ENCODE measurements at places on chromosomes 2 and 18. TPM values are rescaled to one million over a fixed set of nuclear protein-coding genes. Genes with fewer than 3 reads are reported as not detected.

EVA1A gene
- not detected for total RNA-seq

RNU2-63P gene
- total RNA-seq: 8.9 TPM

GRCh38 chr2:97983698-97984097, 12.1 kb downstream of the TMEM131 start:
- DNase-seq: no peak

DNA sequence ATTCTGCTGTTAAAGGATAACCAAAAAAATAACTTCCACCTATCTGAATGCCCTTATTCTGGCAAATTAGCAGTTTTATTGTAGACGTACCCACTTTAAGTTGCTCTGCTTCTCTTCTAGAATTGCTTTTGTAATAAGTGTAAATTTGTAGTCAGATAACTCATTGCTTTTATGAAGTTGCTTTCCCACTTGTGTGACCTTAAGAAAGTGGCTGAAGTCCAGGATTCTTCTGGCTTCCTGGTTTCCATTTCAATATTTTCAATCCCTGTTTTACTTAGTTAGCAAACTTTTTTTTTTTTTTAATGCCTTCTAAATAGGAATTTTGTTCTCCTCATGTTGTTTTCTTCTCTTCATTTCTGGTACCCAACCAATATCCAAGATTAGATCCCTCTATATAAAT, 59.8 kb downstream of the GLS start:
- no peak for DNase-seq

GRCh38 chr2:200498402-200499162, 11.3 kb downstream of the KCTD18 start:
- DNase-seq: no peak

DNA sequence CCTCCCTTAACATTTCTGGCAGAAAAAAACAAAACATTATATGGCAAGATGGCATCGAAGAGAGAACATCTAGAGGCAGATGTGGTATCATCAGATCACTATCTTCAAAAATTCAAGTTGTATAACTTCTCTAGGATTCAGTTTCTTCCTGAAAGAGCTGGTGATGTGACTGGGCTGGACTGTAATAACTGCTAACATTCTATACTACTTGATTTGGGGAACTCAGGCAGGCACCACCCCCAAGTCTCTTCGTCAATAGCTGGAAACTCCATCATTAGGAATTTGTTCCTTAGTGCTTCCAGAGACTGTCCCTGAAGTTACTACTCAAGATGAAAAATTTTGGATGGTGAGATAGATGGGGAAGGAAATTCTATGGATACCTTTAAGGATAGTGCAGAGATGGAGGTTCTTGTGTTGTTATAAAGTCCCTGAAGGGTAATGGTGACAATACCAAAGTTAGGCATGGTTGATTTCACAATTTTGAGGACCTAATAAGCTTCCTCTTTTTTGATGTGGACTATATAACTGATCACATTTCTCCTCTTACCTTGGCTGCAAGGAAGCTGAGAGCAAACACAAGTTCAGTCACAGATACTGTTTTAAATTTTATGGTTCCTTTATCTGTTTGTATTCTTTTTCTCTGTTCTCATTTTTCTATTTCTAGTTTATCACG, 59.1 kb upstream of the PGAP1 start:
- DNase-seq: no peak

DNA sequence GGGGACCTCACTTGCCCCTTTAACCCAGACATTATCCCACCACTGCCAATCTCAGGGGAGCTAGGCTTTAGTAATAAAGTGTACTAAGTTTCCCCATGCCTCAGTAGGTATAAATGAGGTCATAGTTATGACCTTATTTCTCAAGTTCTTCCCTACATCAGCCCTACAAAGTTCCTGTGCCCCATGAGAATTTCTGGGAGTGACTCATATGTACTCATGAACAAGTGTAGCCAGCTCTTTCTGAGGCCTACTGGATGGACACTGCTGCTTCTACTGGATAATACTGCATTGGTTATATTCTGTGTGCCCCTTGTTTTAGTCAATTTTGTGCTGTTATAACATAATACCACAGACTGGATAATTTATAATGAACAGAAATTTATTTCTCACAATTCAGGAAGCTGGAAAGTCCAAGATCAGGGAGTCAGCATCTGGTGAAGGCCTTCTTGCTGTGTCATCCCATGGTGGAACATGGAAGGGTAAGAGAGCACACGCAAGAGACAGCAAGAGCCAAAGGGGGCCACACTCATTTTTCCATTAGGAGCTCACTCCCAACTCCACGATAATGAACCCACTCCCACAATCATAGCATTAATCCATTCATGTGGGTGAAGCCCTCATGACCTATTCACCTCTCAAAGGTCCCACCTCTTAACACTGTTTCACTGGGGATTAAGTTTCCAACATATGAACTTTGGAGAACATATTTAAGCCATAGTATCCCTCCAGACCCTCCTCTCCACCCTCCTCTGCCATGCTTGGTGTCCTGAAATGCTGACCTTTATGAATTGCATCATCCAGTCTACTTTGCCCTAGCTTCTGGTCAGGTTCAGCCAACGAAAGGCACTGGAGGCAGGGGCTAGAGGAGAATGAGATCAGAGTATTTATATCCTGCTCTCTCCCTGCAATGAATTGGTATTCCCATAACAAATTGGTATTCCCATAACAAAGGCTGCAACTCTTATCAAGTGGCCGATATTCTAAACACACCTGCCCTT, 25.4 kb upstream of the ST3GAL5 start:
- DNase-seq: no peak

DNA sequence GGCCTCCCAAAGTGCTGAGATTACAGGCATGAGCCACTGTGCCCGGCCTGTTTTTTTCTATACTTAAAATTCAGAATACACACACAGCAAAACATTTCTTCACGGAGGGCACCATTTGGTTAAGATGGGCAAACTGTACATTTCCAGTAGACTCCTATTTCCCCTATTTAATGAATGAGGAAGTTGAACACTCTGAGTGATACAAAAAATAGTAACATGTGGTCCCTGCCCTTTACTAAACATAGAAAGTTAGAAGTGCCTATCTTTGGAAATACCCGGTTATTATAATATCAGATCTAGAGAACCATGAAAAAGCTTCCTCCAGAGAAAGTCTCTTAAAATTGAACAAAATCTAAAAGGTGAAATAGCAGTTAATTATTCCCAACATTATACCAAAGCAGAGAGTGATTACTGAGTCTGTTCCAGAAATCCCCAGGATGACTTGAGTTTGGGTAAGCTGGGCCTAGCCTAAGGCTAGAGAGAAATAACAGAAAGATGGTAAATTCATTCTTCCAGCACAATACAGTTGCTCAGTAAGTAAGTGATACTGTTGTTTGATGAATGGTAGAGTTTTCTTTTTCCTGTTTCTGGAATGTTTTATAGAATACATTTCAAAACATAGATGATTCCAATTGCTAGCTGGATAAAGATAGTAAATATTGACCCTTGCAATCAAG, 23.3 kb upstream of the RMC1 start:
- peak; percentile 79 for DNase-seq

GRCh38 chr2:218648787-218649100, 10.7 kb downstream of the ZNF142 start:
- DNase-seq: no peak

DNA sequence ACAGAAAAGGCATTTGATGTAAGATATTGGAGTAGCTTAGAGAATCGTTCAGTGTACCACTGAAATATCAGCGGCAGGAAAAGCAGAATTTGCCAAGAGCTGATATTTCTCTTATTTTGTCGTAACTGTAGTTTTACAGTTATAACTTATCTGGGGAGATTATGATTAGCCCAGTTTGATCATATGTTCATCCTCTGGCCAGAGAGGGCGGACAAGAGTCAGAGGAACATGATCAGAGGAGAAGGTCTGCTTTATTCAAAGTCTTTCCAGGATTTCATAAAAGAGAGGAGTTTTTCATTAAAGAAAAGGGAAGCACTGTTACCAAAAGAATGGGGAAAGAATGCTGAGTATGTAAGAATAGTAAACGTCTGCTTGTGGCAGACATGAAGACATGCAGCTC, 1655.6 kb downstream of the DPP10 start:
- DNase-seq: no peak

- no peak for DNase-seq
These were observed 437.5 kb downstream of the NR4A2 start for GRCh38 chr2:155895016-155895415.

DNA sequence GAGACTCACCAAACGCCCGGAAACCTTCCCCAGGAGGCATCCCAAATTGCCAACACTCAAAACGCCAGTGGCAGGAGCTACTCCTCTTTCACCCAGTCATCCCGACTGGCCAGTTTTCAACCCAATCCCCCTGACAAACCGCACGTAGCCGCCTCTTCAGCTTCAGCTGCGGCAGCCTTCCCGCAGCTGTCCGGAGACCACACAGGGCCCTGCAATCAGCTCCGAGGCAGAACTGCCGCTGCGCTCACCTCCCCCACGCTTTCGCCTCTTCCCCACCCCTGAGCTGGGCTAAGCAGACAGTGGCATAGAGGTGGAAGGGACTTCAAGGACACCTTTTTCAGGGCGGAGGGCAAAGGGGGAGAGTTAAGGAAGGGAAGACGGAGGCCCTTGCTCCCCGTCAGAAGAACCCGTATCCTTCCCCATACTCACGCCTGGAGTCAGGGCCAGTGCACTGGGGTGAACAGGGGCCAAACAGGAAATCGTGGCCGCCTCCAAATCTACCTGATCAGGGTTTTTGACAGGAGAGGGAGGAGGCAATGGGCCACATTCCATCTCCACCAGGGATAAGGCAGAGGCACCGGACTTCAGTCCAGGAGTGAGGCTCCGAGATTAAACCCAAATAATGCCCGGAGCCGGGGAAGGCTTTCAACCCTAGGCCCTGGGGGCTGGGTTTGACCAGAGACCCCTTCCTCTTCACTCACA, 16.9 kb downstream of the CYP26B1 start:
- no peak for DNase-seq

DNA sequence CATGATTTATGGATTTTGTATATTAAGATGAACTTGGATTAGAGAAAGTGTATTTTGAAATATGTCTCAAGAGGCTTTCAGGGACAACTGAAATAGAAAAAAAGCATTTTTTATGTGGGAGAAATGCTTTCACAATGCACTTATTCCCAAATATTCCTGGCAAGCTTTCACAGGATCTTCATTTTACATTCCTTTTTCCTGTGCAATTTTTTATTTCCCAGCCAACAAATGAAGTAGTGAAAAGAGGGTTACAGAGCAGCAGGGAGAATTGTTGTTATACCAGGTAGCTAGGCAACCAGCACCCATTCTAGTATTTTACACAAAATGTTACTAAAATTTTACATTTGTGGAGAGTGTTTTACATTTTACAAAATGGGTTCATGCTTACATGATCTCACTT, 167.0 kb upstream of the RPRM start:
- no peak for DNase-seq

GRCh38 chr2:210687786-210688470, 131.5 kb downstream of the CPS1 start:
- no peak for DNase-seq

Measured in B cell (primary cell).